ENCODE measurements at places on chromosomes 7 and 10. TPM values are rescaled to one million over a fixed set of nuclear protein-coding genes. Genes with fewer than 3 reads are reported as not detected.

- no peak overlapping the region for H3K4me3 ChIP-seq
- no peaks in the 10 kb centered on the region for H3K27me3 ChIP-seq
- H3K4me1 ChIP-seq: no peaks in the 10 kb centered on the region
- no peak for DNase-seq
Measured at GRCh38 chr7:157559596-157560257, 222.9 kb downstream of the DNAJB6 start.

DNA sequence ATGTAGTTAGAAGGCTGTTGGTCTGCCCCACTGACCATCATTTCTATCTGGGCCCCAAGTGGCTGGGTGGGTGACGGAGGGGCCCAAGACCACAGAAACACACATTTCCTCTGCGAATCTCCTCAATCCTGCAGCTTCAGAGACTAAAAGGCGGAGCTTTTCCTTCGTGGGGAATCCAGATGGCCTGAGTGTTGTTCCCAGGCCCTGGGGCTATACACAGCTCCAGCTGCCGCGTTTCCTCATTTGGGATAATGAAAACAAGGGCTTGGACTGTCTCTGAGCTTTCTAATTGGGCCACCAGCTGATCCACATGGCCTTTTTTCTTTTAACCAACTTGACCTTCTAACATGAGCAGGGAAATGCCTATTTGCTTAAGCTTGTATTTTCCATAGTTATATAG, 339.9 kb downstream of the CXCL12 start:
- no peaks in the 10 kb centered on the region for H3K36me3 ChIP-seq
- DNase-seq: no peak
- H3K4me1 ChIP-seq: peaks cover 33% of the 10 kb centered on the region

DNA sequence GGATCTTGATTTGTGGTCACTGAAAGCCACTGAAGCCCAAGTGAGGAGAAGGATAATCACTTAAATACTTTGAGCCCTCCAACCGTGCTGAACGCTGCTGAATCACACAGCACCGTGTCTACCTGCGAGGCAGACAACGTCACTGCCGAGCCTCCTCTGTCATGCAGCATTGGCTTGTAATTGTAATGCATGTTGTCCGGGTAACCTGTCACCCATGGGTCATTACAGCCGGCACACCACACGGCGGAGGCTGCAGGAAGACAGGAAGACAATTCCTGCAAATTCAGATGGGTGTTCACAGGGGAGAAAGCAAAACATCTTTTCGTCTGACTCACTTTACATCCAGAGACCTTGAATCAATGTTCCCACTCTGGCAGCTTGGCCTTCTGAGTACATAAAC, 546.1 kb upstream of the FOXK1 start:
- no peaks in the 10 kb centered on the region for H3K27me3 ChIP-seq
- H3K36me3 ChIP-seq: no peaks in the 10 kb centered on the region
- no peaks in the 10 kb centered on the region for H3K4me1 ChIP-seq
- H3K4me3 ChIP-seq: no peak overlapping the region
- DNase-seq: peak; percentile 34
- no peak overlapping the region for H3K27ac ChIP-seq

The SEMA3A gene
- total RNA-seq: 4.4 TPM

- DNase-seq: no peak
- H3K4me1 ChIP-seq: peaks cover 7% of the 10 kb centered on the region
- no peaks in the 10 kb centered on the region for H3K36me3 ChIP-seq
- H3K27me3 ChIP-seq: no peaks in the 10 kb centered on the region
- no peak overlapping the region for H3K27ac ChIP-seq
Measured at GRCh38 chr10:121308020-121308419, 290.2 kb downstream of the FGFR2 start.

GRCh38 chr10:106987362-106987761, 177.1 kb downstream of the SORCS1 start:
- no peak for DNase-seq
- H3K27me3 ChIP-seq: no peaks in the 10 kb centered on the region
- no peak overlapping the region for H3K27ac ChIP-seq
- H3K4me1 ChIP-seq: no peaks in the 10 kb centered on the region

GRCh38 chr7:151775547-151776443, 101.1 kb downstream of the PRKAG2 start:
- peak; percentile 50 for DNase-seq
- H3K36me3 ChIP-seq: peaks cover 31% of the 10 kb centered on the region
- no peaks in the 10 kb centered on the region for H3K4me1 ChIP-seq
- no peaks in the 10 kb centered on the region for H3K27me3 ChIP-seq
- no peak overlapping the region for H3K27ac ChIP-seq
- no peak overlapping the region for H3K4me3 ChIP-seq

Measured in suprapubic skin (tissue), 4 donors.